ENCODE measurements at places on chromosomes 3 and 15.

DNA sequence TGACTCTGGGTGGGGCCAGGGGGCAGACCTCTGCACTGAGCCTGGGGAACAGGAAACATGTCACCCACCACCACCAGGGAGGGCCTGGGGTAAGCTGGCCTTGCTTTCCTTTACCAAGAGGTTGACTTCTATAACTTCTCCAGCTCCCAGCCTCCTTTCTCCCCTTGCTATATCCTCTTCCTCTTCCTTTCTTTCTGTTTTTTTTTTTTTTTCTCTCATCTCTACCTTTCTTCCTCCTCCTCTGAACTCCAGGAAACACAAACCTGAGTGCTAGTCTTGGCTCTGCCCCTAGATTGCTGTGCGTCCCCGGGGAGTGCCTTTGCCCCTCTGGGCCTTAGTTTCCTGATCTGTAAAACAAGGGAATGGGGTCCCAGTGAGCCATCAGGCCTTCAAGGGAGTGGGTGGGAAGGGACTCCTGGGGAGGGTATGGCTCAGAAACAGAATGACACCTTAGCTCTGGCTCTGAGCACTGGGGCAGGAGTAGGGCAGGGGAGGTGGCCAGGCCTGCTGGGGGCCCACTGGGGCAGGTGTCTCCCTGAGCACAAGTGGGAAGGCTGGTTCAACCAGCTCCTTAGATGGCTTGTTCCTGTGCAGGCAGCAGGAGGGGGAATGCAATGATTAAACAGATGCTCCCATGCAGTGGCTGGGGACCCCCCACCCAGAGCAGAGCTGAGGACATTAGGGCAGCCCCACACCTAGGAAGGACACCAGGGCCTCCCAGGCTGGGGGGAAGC is 4.3 kb downstream of the SNX33 start:
- no peak for DNase-seq

GRCh38 chr15:39472621-39473297 is 108.1 kb upstream of the THBS1 start:
- no peak for DNase-seq

- no peak for DNase-seq
These were observed 319.4 kb upstream of the POU1F1 start for GRCh38 chr3:87595798-87596197.

GRCh38 chr15:66102563-66103292 is 150.8 kb downstream of the MEGF11 start:
- DNase-seq = no peak

DNA sequence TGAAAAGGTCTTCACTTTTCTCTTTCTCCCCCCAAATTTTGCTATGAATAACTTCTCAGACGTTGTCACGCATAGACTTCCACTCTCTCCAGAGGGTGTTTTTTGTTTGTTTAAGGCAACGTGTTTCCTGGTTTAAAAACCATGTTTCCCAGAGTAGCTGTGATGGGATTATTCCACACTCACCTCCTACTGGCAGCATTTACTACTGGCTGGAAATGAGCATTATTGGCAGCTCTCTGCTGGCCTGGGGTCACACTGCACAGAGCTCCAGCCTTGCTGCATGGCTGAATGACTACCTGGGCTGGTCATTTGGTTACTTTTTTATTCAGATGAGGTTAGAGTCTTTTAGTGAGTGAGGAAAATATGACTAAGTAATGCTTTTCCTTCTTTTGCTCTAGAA is 65.2 kb downstream of the RARB start:
- DNase-seq = no peak

DNA sequence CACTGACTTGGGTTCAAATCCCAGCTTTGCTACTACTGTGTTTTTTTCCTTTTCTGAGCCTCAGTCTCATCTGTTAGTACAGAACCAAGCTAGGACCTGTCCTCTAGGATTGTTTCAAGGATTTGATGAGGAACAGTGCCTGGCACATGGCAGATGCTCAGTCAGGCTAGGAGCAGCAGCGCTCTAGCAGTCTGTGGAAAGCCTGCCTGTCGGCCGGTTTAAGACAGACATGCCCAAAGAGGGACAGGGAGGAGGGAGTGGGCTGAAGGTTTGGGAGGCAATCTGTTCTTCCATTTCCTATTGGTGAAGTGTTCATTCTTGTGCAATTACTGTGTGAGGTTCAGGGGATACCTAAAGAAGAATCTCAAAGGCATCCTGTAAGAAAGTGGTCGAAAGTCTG is 35.1 kb upstream of the RGMA start:
- DNase-seq = no peak

GRCh38 chr3:115624029-115624741 is 875 bp downstream of the GAP43 start:
- no peak for DNase-seq

DNA sequence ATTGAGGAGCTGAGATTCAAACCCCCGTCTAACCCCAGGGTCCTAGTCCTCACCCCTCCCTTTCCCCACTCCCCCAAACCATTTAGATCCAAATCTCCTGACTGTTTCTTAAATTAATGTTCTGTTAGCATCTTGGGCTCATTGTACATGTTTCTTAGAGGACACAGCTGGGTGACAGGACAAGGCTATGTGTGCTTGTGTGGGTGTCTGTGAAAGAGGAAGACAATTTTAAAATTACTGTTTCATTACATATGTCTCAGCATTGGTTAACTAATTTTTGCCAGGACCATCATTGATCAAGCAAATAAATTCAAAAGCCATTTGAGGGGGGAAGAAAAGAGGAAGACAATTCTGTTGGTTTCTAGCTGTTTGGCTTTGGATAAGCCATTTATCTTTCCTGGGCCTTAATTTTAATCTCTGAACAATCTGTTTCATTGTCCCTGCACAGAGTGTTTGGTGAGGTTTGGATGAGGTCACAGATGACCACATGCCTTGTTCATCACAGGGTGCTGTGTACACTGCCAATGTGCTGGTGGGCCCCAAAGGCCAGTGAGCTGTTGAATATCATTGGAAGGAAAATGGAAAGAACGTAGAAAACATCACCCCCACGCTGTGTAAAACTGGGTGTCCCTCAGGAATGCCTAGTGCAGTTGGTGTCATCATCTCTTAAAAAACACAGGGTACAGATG is 51.9 kb downstream of the RPLP1 start:
- no peak for DNase-seq

DNA sequence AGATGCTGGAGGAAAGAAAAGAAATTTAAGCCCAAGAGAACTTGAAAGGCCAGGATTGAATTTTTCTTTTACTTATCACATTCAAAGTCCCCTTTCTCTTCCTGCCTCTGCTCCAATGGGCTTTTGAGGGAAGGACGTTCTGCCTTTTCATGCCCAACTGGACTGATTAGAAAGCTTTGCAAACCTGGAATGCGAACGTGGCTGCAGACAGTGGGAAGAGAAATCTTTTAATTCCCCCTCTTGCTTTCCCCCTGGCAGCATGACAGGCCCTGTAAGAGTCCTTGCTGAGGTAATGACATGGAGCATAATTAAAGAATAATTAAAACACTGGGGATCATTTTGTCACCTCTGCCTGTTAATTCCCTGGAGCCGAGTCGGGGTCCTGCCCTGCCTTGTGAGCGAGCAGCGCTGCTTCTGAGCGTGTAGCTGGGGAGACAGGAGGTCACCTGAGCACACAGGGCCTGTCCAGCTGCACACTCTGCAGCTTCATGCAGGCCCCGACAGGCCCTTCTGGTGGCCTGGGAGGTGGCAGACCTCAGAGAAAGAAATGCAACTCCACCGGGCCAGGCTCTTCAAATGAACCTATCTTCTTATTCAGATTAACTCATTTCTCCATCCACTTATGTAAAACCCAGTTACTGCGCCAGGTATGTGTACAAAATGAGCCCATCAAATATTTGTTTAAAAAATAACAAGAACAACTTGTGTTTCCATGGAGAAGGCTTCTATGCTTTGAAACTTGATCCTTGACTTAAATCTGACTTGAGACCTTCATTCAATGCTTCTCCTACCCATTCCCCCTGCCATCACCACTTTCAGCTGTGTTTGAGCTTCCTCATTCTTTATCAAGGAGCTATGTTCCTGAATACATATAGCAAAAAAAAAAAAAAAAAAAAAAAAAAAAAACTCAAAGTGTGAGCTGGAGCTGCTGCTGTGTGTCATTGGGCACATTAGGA is 628.2 kb upstream of the CFAP20DC start:
- no peak for DNase-seq

DNA sequence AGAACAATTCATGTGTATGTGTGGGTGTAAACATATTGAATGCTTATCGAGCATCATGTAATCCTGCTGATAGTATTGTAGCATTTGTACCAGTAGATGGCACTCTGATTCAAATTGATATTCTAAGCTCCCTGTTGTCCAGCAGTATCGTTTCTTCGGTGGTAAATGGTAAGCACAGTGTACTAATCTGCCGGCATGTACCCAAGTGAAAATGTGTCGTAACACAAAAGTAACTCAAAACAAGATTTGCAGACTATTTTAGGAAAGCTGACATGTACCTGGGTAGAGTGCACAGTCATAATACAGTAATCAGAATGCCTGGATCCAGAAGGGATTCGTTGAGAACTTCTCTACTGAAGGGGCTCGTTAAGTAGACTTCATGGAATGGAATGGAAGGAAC is 31.7 kb upstream of the MNS1 start:
- no peak for DNase-seq

DNA sequence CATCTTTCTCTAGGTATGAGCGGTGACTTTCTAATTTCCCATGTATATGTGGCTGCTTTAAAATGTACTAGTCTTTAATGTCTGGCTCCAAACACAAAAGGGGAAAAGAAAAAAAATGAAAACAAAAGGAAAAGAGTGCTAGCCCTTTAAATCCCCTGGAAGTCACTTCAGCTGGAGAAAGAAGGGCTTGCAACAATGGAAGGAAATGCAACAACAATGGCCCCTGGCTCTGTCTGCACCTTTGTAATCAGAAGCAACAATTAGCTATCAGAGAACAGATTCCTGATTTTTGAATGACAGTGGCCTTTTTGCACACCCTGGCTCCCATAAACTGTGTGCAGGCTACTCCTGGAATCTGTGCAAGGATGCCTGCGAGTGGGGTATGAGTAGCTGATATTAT is 591.2 kb downstream of the FHIT start:
- DNase-seq = no peak
